Lung microvascular endothelial cell (primary cell): ENCODE measurements at places on chromosomes 11 and 22. TPM values are rescaled to one million over a fixed set of nuclear protein-coding genes. Genes with fewer than 3 reads are reported as not detected.

The ALDH3B2 gene
- not detected in 2 replicates for total RNA-seq

The OSM gene
- total RNA-seq, result not detected in 2 replicates

The P2RY2 gene
- total RNA-seq, result 0.20 and 0.65 TPM in 2 replicates

The MISFA gene
- total RNA-seq, result 0.20 and 0.22 TPM in 2 replicates

The MACROD1 gene
- total RNA-seq, result 21.6 and 31.5 TPM in 2 replicates

The GLYATL2 gene
- total RNA-seq, result not detected in 2 replicates

The TUBA8 gene
- total RNA-seq, result 0.20 and 0.65 TPM in 2 replicates

The DDX25 gene
- under 0.01 TPM in 1 of 2 replicates, not detected in the other for total RNA-seq

The GGTLC3 gene
- not detected in 2 replicates for total RNA-seq

The SYCE3 gene
- total RNA-seq, result not detected in 2 replicates

The VSIG10L2 gene
- not detected in 2 replicates for total RNA-seq

The FAM227A gene
- total RNA-seq, result under 0.01 and 0.20 TPM in 2 replicates

The CCDC81 gene
- under 0.01 and 0.40 TPM in 2 replicates for total RNA-seq
